ENCODE measurements at places on chromosomes 16 and 17.

DNA sequence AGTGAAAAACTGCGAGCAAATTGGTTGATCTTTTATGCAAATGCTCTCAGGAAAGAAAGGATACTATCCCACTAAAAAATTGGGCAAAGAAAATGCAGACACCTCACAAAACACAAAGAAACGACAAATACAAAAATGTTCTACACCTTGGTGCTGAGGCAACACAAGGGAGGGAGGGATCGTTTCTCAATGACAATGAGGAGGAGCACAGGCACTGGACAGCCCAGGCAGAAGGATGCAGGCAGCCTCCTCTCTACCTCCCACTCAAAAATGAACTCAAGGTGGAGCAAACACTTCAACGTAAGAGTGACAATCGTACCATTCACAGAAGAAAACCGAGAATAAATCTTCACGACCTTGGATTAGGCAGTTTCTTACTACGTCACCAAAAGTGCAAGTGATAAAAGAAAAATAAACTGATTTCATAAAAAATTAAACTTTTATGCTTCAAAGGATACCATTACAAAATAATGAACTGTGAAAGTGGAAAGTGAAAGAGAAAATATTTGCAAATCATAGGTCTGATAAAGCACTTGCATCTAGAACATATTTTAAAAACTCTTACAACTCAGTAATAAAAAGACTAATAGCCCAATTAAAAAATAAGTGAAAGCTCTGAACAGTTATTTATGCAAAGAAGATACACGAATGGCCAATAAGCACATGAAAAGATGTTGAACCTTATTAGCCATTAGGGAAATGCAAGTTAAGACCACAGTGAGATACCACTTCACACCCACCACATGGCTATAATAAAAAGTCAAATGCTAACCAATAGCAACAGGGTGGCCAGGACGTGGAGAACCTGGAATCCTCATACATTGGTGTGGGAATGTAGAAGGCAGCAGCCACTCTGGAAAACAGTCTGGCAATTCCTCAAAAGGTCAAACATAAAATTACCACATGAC lies 80.8 kb upstream of the TRAP1 start:
- DNase-seq = no peak

DNA sequence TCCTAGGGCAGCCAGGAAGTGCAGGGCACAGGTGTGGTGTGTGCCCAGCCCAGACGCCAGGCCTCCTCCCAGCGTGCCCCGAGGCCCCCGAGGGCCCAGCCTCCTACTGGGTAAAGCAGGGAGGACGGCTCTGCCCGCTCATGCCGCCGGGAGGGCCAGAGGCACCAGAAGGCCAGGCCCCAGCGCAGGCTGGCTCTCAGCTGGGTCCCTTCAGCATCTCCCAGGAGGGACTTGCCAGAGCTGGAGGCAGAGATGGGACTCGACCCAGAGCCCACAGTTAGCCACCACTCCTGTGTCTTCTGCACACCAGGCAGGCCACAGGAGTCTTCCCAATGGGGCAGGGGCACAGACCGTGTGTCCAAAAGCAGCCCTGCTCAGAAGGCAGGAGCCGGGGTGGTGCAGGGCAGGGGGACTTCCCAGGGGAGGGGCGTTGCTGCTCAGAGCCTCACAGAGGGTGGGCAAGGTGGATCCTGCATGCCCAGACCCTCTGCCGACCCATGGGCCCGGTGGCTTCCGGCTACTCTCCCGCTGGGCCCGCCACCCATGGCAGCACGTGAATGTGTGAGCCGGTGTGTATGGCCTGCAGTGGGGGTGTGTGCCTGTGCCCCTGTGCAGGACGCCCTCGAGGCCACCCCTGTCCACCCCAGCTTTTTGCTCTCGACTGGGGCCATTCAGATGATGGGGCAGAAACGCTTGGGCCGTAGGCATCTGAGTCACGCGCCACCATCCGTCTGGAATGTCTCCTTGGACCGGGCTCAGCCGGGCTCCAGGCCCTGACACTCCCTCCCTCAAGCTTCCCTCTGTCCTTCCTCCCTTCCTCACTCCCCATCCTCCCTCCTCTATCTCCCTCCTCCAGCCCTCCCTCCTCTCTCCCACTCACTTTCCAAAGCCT lies 5.7 kb upstream of the ZNF469 start:
- no peak for DNase-seq

DNA sequence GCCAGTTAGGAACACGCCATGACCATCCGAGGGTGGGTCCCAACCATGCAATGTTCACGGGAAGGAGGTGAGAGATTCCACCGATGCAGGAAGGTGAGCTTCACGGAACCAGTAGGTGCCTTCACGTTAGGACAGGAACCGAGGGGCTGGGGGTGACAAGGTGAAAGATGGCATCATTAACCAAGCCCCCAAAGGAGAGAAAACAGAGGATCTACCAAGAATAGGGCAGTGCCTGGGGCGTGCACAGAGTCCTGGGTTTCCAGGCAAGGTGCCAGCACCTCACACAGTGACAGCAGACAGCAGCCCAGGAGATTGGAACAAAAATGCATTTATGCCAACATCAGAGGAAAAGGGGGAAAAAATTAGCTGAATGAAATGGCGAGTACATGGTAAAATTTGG lies 137.9 kb downstream of the GSG1L start:
- DNase-seq = no peak

DNA sequence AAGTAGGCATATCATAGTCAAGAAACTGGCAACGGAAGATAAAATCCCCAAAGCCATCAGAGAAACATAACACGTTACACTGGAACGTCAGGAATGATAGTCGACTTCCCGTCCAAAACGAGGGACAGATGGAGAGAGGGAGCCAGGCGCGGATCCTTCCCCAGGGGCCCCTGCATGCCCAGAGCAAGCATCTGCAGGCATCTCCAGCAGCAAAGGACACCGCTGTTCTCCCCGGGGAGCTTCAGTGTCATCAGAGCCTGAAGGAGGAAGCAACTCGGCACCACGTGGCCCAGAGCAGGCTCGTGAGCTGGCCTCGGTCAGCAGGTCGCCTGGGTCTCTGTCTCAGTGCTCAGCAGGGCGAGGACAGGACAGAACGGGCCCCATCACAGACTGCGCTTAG lies 50.1 kb downstream of the LMF1 start:
- no peak for DNase-seq

- DNase-seq = no peak
Measured at GRCh38 chr17:59361916-59362810, 30.7 kb downstream of the YPEL2 start.

DNA sequence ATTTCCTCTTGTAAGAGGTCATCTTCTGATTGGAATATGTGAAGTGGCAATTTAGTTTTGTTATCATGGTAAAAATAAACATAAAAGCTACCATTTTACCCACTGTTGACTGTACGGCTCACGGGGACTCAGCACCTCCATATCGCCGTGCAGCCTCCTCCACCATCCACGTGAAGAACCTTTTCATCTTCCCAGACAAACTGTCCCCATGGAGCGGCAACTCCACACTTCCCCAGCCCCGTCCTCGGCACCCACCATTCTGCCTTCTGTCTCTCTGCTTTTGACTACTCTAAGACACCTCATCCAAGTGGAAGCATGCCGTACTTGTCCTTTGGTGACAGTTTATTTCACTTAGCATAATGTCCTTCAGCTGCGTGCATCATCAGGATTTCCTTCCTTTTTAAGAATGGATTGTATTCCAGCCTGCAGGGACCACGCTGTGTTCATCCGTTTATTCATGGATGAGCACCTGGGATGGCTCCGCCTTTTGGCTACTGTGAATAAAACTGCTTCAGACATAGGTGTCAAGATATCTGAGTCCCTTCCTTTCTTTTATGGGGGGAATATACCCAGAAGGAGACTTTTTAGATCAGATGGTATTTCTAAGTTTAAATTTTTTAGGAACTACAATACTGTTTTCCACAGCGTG lies 14.3 kb downstream of the FBXO31 start:
- no peak for DNase-seq

- DNase-seq = no peak
Measured at GRCh38 chr17:1620486-1620885, 8.1 kb downstream of the SLC43A2 start.

- DNase-seq = no peak
Measured at GRCh38 chr16:23141959-23142740, 7.1 kb downstream of the USP31 start.

DNA sequence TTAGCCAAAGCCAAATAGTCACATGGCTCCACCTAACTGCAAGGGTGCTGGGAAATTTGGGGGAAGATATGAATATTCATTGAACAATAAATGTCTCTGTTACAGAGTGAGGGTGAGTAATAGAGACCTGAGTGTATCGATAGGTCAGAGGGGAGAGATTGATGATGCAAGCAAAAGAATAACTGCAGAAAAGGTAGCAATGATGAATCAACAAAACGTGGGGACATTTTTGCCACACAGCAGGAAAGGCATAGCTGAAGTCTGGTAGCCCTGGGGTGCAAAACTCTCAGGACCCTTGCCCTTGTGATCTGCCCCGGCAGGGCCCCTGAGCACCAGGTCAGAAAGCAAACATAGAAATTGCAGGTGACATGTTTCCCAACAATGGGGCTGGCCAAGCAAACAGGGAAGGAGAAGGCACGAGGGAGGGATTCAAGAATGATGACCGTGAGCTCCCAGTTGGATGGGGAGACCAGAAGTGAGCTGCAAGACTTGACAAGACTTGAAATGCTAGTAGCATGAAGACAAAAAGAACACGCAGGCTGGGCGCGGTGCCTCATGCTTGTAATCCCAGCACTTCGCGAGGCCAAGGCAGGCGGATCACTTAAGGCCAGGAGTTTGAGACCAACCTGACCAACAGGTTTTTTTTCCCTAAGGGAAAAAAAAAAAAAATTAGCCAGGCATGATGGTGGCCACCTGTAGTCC lies 12.7 kb upstream of the HERPUD1 start:
- no peak for DNase-seq

Measured in GF-D8 (cell line).